Body of pancreas (tissue), 4 donors: ENCODE measurements at places on chromosomes 5 and 9. TPM values are rescaled to one million over a fixed set of nuclear protein-coding genes. Genes with fewer than 3 reads are reported as not detected.

The ANKRD34B gene
- not detected for total RNA-seq

The GRXCR2 gene
- total RNA-seq = not detected

The PCDHB5 gene
- total RNA-seq = 4.3 TPM

The TRIP13 gene
- 1.3 TPM for total RNA-seq

The NUTM2G gene
- not detected for total RNA-seq

The RORB gene
- 1.3 TPM for total RNA-seq

The PPWD1 gene
- total RNA-seq = 38.7 TPM

The WDR31 gene
- total RNA-seq = 2.3 TPM

The RASGEF1C gene
- total RNA-seq = not detected

The CSF2 gene
- not detected for total RNA-seq

The IL13 gene
- not detected for total RNA-seq

The GABRG2 gene
- total RNA-seq = 1.6 TPM

The C5orf46 gene
- total RNA-seq = not detected

The GFI1B gene
- not detected for total RNA-seq
